ENCODE measurements at places on chromosomes 5 and 9.

GRCh38 chr5:75623846-75624245 is 12.6 kb downstream of the ANKDD1B start:
- DNase-seq, result no peak

GRCh38 chr5:123582550-123583285 is 70.7 kb downstream of the CSNK1G3 start:
- DNase-seq, result no peak

DNA sequence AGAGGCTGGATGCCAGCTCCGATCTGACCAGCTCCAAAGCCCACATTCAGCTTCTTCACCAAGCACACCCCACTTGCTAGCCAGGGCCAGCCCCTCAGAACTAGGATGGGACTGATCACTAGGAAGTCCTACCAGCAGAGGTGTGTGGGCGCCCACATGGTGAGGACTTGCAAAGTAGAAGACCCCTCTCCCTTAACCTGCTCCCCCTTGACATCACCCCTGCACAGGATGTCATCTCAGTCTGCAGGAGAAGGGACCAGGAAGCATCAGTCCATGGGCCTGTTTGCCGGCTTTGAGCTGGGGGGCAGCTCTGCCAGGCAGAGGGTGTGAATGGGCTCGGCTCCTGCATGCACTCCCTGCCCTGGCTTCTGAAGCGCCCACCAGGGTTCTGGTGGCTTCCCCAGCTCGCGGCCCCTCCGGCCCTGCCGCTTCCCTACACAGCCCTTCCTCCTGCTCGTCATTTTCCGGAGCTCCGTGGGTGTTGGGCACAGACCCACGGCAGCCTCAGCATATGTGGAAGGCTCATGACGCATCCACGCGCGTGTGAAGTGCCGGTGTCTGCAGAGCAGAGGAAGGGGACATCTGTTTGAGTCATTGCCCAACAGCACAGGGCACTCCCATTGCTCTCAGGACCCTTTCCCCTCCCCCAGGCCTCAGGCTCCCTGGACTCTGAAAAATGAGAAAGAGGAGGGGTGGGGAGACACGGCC is 3.7 kb upstream of the FAM78A start:
- DNase-seq, result no peak

DNA sequence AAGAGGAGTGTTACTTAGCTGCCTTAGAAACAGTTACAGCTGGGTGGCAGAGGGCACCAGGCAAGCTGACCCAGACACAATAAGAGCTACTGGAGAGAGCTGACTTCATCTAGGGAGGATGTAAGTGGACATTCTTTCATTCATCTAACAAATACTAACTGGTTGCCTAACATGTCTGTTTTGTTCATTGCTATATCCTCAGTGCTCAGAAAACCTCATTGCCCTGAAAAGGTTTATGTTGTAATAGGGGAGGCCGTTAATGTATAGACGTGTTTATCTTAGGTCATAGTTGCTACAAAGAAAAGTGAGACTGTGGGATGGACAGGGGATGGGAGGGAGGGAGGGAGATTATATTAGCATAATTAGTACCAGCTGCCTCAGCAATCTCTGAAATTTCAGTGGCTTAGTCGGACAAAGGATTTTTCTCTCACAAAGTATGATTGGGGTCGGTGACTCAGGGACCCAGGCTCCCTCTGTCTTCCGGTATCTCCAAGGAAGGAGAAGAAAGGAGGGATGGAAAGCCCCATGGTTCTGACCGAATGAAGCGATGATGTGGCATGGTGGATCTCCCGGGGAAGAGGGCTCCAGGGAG is 2.6 kb upstream of the SNX18 start:
- no peak for DNase-seq

DNA sequence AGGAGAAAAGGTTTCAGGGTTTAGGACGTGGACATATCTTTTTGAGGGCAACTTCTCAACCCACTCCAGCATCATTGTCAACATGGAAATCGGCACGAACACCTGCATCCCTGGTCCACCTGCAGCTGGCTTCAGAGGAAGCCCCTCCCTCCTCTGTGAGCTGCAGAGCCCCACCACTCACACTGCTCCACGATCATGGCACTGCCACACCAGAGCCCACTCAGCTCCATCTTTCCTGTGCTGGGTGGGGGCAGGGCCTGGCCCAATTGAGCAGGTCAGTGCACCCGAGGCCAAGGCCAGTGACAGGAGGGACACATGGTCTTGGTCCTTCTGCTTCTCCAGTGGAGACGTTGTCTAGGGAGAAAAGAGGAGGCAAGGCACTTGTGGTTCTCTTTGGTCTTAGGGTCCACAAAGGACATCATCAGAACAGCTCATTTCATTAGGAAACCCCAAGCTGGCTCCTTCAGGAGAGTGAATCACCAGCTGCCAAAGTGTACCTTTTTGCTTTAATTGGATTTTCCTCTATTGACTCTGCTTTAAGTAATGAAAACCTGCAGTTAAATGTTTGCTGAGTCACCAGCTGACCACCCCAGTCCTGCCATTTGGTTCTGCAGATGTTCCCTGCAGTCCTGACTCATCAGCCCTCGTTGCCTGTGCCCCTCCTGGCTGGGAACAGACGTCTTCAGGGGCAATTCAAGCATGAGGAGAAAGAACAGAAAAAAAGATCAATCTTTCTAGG is 56.2 kb downstream of the UBE2QL1 start:
- no peak for DNase-seq

DNA sequence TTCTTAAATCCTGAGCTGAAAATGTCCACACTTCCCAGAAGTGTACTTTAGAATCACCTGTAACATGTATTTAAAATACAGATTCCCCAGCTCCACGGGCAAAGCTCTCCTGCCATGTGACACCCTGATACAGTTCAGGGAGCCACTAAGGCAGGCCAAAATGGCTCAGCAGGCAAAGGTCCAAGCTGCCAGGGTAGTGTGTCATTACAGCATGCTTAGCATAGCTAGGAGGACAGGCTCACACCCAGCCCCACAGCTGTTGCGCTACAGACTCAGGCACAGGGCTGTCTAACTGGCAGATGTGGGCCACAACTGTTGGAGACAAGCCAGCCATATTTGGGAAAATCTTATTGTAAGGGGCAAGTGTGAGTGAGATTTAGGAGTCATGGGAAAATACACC is 73.0 kb downstream of the C9orf85 start:
- no peak for DNase-seq

GRCh38 chr9:128275198-128276007 is at the start of gene GOLGA2:
TSS of gene GOLGA2 (minus strand) at chr9:128276007. CDS start at chr9:128275976, 31 bp downstream.
- DNase-seq, result peak; percentile 58

DNA sequence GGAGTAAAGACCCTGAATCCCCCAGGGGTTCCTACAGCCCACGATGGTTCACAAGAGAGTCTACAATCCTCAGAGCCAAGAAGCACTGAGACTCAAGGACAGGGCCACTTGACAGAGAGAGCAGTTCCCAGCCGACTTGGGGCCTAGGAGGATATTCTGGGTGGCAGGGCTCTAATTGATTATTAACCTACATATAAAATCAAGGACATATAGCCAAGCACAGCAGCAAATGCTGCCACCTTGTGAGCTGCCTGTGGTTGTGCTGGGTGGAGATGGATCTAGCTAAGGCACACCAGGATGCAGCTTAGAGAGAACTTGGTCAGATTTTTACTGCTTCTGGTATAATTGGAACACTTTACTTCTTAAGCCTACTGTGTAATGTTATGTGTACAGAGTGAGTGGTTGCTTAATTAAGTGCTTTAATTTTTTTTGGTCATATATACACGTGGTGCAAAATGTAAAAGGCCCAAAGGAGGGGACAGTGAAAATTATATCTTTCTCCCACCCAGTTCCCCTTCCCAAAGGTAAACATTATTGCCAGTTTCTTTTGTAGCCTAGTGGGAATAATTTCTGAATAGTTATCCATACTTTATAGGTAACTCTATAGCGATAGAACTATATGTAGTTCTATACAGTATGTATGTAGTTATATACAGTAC is 78.8 kb downstream of the F2RL2 start:
- DNase-seq, result no peak

- peak; percentile 67 for DNase-seq
Measured at GRCh38 chr5:176534640-176535039, 2.6 kb downstream of the RNF44 start.

DNA sequence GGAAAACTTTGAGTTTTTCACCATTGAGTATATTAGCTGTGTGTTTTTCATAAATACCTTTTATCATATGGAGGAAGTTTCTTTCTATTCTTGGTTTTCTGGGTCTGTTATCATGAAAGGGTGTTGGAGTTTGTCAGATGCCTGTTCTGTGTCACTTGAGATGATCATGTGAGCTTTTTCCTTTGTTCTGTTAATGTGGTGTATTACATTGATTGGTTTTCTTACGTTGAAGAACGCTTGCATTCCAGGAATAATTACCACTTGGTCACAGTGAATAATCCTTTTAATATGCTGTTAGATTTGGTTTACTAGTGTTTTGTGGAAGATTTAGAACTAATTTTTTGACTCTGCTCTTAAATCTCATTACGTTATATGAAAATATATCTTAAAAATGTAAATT is 7.8 kb downstream of the PLEKHG4B start:
- DNase-seq, result no peak

- DNase-seq, result peak; percentile 44
Measured at GRCh38 chr9:77177894-77178794, 810 bp downstream of the VPS13A start.

DNA sequence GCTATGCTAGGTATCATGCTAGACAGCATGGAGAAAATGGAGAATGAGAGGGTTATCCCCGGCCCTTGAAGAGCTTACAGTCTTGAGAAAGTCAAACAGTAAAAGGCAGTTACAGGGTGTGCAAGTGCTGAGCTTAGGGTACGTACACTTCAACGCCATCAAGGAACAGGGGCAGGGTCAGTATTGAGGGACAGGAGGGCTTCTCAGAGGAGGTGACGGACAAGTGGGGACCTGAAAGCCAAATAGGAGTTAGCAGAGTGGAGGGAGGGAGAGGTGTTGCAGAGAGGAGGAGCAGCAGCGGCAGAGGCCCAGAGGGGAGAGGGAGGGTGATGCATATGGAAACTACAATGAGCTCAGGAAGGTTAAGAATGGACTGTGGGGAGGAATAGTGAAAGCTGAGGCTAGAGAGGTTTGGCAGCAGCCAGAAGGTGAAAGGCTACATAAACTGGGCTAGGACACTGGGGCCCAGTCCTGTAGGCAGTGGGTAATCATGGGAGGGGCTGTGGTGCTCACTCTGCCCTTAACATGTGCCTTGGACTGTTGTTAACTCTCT is 88.0 kb downstream of the NRG2 start:
- DNase-seq, result no peak

Measured in adrenal gland (tissue), 19 donors.